AG09319 (cell line): ENCODE measurements at places on chromosomes 2 and 18.
A peak's percentile ranks its signal among the peaks of the same experiment; 100 is the strongest.

- DNase-seq = peak; percentile 4
Measured at GRCh38 chr18:48072428-48073204, 142.2 kb upstream of the SMAD2 start.

DNA sequence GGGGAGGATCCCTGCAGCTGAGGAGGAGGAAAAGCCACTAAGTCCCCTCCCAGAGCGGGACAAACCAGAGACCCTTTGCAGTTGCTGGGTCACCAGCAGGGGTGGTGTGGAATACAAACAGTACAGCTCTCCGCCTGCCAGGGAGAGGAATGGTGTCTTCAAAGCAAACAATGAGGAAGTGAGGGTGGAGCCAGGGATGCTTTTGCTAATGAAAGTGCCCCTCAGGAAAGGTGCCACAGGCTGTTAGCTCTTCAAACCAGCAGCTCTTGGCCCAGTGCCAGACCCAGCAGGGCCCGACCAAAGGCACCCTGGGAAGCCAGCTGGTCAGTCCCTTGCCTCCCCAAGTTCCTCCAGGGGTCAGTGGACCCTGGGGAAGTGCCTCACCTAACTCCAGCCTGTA is 102.8 kb downstream of the HIBCH start:
- DNase-seq = no peak

- DNase-seq = no peak
Measured at GRCh38 chr2:124269348-124269747, 244.3 kb downstream of the CNTNAP5 start.

- DNase-seq = no peak
Measured at GRCh38 chr2:3644246-3644525, 13.8 kb upstream of the ALLC start.

DNA sequence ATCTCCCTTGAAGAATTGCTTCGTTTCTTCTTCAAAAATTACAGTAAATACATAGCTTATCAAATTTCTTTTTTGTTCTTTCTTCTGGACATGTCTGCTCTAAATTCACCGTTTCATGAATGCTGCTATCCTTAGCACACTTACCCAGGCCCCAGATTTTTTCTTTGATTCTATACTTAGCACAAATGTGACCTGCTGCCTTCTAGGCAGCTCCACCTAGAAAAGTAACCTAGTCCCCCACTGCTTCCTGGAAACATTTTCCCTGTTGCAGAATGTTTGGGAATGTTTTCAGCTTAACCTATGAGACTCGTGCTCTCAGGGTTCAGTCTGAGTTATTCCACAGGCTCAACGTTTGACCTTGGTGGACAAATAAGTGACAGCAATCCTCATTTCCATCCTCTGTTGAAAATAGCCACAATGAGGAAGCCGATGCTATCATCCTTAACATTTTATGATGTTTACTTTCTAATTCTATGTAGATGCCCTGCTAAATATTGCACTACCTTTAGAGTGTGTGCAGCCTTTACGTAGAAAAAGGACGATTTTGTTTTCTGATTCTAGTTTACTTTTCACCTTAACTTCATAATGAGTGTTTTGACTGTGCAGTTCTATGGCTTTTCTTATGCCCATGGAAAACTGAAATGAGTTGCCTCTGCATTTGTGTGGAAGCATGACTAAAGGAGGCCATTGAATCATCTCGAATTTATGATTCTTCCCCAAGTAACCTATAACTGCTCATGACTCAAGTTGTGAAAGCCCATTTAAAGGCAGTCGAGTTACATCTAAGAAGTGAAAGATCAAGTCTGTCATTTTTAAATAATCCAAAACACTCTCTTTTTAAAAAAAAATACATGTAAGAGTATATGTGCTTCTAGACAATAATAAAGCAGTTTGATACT is 47.7 kb downstream of the TMEM182 start:
- DNase-seq = no peak

GRCh38 chr2:152342259-152343046 is 7.5 kb downstream of the FMNL2 start:
- no peak for DNase-seq

- no peak for DNase-seq
Measured at GRCh38 chr2:210445116-210445707, 31.3 kb downstream of the LANCL1 start.

DNA sequence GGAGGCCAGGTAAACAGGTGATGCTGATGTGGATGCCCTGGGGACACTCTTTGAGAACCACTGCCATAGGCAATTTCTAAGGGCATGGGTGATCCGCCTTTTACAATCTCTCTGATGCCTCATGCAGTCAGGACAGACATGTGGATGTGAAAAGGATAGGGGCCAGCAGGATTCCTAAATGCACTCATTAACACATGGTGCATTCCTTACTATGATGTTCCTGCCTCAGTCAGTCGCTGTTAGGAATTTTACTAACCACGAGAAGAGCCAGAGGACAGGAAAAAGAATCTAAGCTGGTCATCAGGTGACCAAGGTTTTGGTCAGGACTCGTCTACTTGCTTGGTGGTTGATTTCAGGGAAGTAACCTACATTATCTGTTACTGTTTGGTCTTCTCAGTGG is 191.0 kb downstream of the ARL4C start:
- no peak for DNase-seq

GRCh38 chr18:7437870-7438269 is 129.2 kb upstream of the PTPRM start:
- DNase-seq = no peak

DNA sequence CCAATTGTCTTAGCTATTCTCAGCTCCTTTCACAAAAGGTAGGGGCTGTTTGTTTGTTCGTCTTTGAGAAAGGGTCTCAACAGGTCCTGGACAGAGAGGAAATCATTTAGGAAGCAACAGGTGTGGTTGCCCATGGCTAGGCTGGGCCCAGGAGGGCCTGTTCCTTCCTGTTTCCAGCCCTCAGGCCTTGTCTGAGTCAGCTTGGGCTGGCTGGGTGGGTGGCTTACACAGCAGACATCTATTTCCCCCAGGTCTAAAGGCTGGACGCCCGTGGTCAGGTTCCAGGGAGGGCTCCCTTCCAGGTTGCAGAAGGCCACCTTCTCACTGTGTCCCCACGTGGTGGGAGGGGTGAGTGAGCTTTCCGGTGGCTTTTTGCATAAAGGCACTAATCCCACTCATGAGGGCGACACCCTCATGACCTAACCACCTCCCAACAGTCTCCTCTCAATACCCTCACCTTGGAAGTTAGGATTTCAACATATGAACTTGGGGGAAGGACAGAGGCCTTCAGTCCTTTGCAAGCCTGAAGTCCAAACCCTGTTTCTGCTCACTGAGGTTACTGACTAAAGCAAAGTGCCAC is 45.5 kb downstream of the ARHGEF4 start:
- DNase-seq = no peak

DNA sequence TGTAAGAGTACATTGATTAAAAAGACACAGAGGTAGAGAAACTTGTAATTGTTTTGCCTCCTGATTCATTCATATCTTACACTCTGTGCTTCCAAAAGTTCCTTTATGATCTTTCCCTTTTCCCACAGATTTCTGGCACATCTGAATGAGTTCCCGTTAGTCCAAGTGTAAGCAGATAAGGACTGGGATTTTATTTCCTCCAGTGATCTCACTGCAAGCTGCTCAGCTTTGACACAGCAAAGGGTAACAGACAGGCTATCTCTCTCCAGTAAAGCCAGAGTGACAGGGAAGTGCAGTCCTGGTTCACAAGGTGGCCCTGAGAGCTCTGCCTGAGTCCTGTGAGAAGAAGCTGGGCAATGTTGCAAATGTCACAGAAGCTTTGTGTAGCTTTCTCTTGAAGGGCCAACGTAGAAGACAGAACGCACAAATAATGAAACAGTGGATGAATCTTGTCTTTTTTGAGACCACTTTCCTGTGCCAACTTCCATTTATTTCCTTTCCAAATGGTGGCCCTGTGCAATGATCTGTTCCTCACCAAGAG is 32.5 kb upstream of the KCNE4 start:
- DNase-seq = no peak

GRCh38 chr2:169716938-169717690 is 16.5 kb upstream of the KLHL23 start:
- DNase-seq = no peak

GRCh38 chr18:57444301-57444759 is 9.2 kb downstream of the ONECUT2 start:
- no peak for DNase-seq

DNA sequence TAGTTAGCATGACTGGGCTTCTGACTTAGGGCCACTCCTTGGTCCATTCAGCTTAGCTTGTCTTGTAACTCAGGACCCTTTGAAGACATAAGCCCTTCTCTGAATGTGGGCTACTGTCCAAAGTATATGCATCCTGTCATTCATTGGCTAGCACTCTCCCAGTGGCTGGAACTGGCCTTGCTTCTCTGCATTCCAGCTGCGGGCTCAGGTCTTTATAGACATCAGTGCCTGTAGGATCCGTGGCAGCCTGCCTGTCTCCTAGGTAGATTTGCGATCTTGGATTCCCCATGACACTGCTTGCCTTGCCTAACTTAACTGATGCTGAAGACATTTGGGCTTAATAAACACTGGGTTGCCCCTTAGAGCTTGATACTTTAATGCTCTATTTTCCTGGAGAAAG is 170.1 kb downstream of the DCC start:
- DNase-seq = no peak

DNA sequence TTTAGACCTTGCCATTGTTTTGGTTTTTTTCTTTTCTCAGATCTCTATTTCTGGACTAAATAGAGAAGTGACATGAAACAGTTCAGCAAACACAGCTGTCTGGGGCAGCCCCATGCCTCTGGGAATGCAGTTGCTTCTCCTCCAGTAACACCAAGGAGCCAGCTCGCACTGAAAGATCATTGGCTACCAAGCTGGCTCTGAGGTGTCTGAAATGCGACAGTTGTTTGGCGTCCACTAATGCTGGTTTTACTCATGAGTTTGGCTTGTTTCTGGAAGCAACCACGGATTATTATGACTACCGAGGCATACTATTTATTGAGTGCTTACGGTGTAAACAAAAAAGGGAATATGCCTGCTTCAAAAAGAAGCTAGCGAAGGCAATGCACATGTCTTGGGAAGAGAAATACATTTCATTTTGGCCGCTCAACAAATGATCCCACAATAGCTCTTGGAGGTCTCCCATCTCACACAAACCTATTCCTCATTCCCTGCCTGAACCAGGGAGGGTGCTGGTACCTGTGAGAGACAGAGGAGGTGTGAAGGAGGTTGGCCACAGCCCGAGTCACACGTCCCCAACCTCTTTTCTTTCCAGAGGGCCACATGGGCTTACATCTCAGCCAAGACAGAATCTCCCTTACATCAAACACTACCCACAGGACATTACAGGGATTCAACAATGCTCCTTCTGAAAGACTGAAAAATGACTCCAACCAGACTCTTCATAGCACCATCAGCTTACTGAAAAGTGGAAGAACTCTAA is 37.5 kb upstream of the NEB start:
- peak; percentile 18 for DNase-seq

- no peak for DNase-seq
Measured at GRCh38 chr18:56248610-56249235, 389.7 kb downstream of the TXNL1 start.

DNA sequence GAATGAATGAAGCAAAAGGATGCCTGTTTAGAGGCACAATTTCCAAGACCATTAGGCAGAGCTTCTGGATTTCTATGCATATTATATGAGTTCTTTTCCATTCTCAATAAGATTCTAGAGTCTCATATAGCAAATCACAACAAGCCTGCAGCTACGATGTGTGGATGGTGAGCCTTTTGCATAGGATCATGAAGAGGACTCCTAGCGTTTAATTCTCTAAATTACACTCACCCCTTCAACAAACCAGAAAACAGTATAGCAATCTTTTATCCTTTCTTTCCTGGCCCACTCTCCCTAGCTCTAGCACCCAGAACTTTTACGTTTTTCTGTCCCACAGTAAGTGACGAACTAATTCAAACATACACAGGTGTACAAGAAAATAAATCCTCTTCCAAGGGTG is 293.1 kb upstream of the KLHL29 start:
- DNase-seq = no peak

DNA sequence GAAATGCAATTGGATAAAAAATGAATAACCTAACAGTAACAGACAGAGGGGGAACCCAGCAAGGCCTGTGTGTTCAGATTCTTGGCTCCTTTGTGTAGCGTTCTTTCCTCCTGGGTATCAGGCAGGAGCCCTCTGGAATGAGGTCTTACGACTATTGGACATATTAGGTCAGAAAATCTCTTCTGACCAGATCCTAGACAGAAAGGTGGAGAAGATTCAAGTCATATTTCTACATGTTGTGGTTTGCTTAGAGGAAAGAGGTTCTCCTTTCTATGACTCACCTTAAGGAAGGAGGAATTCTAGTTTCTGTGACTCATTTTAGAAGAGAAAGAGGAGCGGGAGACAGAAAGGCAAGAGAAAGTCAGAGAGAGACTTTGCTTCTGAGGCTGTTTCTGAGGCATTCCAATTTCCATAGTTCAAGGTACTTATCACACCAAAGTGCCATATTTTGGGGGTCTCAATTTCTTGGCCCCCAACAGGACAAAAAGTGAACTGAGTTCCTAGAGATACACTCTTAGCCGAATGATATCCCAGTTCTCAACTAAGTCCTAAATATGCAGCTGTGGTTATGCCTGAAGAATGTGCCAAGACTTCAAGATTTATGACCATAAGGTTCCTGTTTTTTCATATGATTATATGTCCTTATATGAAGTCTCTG is 618.6 kb downstream of the ZEB2 start:
- peak; percentile 8 for DNase-seq

- no peak for DNase-seq
Measured at GRCh38 chr2:181857483-181857882, 34.0 kb upstream of the ITPRID2 start.

DNA sequence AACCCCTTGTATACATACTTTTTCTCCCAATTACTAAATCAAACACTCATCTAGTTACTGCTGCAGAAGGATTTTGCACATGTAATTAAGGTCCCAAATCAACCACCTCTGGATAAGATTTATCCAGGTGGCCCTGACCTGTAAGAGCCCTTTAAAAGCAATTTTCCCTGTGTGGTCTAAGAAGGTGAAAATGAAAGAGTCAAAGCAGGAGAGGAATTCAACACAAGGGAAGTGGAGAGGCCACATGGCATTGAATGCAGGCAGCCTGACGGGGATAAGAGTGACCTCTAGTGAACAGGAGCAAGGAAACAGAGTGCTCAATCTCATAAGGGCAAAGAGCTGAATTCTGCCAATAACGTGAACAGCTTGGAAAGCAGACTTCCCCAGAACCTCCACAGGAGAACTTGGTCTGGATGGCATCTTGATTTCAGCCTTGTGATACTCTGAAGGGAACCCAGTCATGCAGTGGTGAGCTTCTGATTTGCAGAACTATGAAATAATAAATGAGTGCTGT is 27.2 kb downstream of the PPP3R1 start:
- no peak for DNase-seq

GRCh38 chr2:146621656-146622055 is 1223.2 kb upstream of the ACVR2A start:
- DNase-seq = no peak

GRCh38 chr2:205689820-205690219 is 7.5 kb downstream of the NRP2 start:
- no peak for DNase-seq

- peak; percentile 37 for DNase-seq
Measured at GRCh38 chr18:48838921-48839818, 111.6 kb downstream of the SMAD7 start.

- DNase-seq = no peak
Measured at GRCh38 chr2:20050646-20051531, 539 bp downstream of the LAPTM4A start.
